ENCODE measurements at places on chromosomes 16 and 17.

GRCh38 chr17:2708585-2709182 is 2.9 kb downstream of the CLUH start:
- no peak for DNase-seq

GRCh38 chr16:7088711-7089110 is 243.9 kb upstream of the RBFOX1 start:
- DNase-seq, result no peak

- DNase-seq, result no peak
These were observed 67.0 kb upstream of the CNTNAP4 start for GRCh38 chr16:76210157-76210556.

DNA sequence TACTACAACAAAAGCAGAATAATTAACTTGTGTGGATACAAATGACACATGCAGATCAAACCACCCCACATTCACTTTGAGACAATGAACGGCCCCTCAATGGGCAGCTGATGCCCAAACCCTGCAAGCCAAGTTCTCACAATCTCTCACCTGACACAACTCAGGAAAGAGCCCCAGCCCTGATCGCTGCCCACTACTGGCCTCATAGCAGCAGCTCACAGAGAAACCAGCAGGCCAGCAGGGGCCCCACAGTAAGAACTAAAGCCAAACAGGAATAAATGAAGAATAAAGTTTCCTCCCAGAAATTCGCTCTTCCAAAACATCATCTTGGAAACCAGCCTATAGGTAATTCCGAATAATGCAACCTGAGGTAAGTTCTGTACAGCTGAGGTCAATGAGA is 7.7 kb downstream of the AKTIP start:
- DNase-seq, result no peak

DNA sequence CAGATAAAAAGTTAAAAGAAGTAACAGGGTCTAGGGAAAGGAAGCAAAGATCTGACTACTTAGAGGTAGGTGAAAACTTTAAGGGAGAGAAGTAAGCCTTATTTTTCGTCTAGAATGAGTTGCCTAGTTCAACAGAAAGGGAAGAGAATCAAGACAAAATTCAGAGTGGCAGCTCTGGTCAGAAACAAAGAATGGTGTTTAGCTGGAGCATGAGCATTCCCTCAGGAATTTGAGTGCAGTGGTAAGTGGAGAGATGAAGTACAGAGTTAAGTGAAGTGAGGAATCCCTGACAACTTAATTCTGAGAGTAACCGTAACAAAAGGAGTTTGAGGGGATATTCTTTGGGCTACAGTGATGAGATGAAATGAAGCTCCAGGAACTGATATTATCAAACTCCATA is 11.5 kb downstream of the SMG6 start:
- no peak for DNase-seq

DNA sequence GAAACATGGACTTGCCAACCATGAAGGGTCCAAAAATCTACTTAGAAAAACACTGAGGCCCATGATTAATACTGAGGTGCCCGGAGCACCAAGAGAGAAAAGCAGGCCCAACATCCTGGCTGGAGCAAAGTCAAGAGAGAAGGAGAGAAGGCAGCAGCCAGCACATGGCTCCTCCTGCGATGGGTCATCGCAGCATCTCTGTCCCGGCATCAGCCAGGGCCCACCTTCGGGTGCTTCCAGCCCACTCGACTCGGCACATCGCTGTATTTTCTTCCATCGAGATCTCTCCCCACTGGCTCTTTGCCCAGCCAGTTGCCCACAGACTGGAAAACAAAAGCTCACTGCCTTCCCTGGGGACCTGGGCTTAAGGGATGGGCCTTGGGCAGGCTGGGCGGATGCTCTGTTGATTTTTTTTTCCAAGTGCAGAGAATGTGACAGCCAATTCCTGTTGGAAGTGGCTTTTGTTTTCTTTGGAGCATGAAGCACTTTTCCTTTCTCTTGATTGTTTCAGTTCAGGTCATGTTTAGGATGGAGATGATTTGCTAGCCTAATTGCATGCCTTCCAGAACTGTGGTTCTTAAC is 58.1 kb downstream of the CYB5B start:
- DNase-seq, result no peak

GRCh38 chr17:19306160-19307111 is 56.1 kb downstream of the B9D1 start:
- no peak for DNase-seq

DNA sequence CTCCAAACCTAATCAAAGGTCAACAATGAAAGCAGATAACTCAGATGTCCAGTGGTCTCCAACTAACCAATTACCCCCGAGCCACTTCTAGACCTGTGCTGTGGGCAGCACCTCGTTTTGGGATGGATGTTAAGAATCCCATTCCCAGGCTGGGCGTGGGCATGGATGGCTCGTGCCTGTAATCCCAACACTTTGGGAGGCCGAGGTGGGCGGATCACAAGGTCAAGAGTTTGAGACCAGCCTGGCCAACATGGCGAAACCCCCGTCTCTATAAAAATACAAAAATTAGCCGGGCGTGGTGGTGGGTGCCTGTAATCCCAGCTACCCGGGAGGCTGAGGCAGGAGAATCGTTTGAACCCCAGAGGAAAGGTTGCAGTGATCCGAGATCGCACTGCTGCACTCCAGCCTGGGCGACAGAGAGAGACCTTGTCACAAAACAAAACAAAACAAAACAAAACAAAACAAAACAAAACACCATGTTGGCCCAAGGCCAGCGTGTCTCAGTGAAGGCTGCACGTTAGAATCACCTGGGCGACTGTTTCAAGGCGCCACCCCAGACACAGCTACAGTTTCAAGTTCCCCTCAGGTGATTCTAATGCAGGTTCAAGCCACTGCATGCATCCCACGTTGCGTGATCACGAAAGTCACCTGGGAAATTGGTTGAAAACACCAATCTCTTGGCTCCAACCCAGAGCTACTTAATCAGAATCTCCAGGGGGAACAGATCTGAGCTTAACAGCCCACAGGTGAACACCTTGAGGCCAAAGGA is 21.3 kb downstream of the COX4I1 start:
- no peak for DNase-seq

DNA sequence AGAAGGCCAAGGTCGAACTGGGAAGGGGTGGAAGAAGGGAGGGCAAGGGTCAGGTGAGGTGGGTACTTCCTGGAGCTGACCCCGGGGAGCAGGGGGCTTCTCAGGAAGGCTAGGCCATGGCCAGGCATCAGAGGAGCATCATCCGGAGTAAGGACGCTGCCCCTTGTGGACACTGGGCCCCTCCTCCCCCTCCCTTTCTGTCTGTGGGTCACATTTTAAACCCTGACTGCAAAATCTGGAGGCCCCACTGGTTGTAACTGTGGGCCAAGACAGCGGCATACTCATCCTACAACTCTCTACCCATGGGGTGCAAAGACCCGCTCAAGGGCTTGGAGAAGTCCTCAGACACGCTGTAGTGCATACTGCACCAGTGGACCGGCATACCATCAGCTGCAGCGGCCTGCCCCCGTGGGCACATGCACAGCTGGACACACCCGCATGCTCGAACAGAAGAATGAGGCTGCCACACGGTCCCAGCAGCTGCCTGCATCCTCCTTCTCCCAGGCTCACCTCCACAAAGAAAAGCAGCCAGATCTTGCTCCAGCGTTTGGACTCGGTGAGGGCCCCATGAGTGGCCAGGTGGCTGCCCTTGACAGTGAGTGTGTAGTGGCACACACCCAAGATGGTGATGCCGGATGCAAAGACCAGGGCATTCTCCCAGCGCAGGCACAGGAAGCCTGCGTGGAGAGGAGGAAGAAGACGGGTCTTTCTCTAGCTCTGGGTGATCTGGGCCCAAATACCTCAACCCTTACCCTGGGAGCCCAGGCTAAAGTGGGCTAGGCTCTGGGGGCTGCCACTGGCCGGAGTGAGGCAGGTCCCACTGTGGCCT is 1.2 kb downstream of the FADS6 start:
- no peak for DNase-seq

DNA sequence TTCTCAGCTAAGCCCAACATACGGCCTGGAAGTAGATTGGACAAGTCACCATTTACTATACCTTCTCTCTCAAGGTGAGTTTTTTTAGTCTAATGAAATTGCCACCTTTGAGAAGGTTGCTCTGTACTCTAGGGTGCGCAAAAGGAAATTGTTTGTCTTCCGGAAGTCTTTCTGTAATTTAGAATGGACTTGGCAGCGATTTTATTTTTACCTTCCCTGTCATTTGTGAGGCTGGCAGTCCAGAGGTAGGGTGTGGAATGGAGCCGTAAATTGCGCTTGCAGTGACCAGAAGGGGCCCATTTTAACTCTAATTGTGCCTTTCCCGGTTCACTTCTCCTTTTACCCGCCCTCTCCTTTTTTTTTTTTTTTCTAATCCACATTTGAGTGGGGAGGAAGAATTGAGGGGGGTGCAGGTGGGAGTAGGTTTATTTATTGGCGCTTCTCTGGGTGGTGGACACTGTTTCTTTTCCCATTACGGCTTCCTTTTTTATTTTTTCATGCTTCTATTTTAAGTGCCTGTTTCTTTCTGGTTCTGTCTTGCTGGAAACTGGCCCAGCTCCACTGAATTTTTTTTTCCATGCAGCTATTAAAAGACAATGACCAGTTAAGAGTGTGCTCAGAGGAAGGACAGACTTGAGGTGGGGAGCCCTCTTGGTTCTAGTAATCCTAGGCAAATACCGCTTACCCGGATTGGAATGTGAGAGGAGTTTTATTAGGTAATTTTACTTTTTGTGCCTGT is 89.7 kb upstream of the CLEC18A start:
- DNase-seq, result no peak

- no peak for DNase-seq
These were observed 151.3 kb downstream of the CYB561 start for GRCh38 chr17:63294776-63295175.

GRCh38 chr17:79600681-79601131 is 10.1 kb downstream of the RBFOX3 start:
- DNase-seq, result no peak

DNA sequence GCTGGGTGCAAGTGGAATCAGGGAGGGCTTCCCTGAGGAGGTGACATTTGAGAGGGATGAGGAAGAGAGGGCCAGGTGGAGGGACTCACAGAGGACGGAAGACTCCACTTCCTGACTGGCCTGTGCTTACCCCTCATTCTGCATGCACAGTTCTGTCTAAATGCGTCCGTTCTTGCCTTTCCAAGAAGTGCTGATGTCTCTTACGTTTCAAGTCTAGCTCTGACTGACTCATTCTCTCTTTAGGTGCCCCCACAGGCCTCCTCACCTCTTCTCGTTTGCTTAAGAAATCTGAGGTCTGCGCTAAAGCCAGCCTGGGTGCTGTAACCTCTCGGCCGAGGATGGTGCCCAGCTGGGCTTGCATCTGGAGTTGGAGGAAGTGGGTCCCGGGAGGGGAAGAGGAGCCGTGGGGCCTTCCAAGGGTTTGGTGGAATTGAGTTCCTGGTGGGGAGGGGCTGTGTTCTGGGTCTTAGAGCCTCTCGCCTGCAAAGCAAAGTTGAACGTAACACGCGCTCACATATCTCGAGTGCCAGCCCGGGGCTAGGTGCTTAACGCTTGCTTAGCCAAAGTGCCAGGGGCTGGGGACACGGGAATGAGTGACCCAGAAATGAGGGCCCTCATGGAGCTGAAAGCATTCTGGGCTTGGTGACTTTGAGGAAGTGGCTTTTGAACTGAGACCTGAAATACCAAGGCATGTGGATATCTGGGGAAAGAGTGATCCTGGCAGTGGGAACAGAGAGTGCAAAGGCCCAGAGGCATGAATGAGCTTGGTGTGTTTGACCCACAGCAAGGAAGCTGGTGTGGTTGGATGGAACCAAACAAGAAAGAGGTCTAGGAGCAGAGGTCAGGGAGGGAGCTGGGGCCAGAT is 4.8 kb downstream of the IL4R start:
- peak; percentile 87 for DNase-seq

- DNase-seq, result no peak
These were observed 63.2 kb downstream of the NKD1 start for GRCh38 chr16:50611332-50611934.

- no peak for DNase-seq
These were observed 25.1 kb downstream of the UNC13D start for GRCh38 chr17:75819116-75819515.

DNA sequence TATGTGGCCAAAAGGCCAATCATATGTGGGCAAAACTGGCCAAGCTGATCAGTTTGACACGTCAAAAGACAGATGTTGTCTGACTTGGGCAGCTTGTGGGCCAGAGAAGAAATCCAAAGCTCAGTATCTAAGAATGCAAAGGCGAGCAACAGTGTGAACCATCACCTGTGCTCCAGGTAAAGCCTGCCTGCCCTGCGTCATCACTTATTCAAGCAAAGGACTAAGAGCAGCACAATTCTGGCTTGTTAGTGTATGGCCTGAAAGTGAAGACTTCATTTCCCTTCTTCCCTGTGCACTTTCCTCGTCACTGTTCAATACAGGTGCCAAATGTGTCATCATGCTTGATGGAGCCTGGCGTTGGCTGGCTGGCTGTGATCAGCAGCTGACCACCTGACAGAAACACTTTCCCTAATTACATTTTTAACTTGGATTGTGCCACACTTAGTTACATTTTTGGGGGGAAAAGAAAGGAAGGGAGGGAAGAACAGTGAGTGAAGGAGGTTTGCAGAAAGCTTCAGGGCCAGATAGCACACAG is 4.7 kb downstream of the FAM20A start:
- no peak for DNase-seq

GRCh38 chr17:41256291-41256685 is 1.1 kb downstream of the KRTAP9-9 start:
- no peak for DNase-seq

GRCh38 chr17:79478051-79478461 is 132.8 kb downstream of the RBFOX3 start:
- DNase-seq, result no peak

- DNase-seq, result no peak
These were observed 634 bp upstream of the NATD1 start for GRCh38 chr17:21253646-21254441.

DNA sequence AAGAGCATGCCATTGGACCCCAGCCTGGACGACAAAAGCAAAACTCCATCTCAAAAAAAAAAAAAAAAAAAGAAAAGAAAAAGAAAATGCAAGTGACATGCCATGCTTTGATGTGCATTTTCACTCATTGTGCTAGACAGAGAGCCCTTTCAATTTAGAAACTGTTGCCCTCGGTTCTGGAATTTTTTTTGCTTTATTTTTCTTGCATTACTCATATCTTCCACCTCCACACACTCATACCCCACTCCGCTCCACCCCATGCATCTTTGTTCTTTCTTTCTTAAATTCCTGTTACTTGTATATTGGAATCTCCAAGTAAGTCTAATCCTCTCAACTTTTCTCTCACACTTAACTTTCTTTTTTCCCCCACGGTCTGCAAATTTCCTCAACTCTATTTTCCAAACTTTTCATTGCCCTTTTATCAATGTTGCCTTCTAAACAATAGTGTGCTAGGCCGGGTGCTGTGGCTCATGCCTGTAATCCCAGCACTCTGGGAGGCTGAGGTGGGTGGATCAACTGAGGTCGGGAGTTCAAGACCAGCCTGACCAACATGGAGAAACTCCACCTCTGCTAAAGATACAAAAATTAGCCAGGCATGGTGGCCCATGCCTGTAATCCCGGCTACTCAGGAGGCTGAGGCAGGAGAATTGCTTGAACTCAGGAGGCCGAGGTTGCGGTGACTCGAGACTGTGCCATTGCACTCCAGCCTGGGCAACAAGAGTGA is 16.8 kb upstream of the SUZ12 start:
- DNase-seq, result peak; percentile 62

DNA sequence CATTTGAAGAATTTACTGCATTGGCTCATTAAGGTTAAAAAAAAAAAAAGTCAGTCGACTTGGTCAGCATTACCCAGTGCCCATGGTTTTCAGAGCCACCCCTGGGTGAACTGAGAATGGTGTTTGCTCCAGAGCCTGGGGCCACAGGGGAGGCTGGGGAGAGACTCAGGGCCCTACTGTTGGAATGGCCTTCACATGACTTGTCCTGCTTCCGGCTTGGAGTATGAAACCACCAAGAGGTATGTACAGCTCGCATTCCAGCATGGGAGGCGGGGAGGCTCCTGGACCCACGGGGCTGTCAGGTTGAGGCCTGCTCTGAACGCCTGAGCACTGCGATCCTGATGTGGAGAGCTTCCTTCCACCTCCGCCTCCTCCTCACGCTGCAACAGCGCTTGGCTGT is 36.8 kb downstream of the MSI2 start:
- DNase-seq, result no peak

Measured in activated CD8-positive, alpha-beta memory T cell treated with anti-CD3 and anti-CD28 coated beads for 24 hours (primary cell).